NCI-H2029 treated with DMSO at 0.1 percent for 48 hours (cell line): ENCODE measurements at places on chromosomes 6 and 20.

DNA sequence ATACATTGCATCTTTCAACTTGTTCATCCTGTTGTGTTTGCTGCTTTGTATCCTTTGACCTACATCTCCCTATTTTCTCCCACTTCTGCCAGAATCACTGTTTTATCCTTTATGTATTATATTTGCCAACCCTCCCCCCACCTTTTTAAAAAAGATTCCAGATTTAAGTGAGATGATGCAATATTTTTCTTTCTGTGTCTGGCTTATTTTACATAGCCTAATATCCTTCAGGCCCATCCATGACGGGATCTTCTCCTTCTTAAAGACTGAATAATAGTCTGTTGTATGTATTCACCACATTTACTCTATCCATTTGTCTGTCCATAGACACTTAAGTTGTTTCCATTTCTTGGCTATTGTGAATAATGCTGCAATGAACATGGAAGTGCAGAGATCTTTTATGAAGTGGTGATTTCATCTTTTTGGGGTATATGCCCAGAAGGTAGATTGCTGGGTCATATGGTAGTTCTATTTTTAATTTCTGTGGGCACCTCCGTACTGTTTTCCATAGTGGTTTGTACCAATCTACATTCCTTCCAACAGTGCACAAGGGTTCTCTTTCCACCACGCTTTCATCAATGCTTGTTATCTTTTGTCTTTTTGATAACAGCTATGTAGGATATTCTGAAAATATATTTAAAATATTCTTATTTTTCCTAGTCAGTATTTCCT, 181.0 kb downstream of the CDKAL1 start:
- no peak for DNase-seq

DNA sequence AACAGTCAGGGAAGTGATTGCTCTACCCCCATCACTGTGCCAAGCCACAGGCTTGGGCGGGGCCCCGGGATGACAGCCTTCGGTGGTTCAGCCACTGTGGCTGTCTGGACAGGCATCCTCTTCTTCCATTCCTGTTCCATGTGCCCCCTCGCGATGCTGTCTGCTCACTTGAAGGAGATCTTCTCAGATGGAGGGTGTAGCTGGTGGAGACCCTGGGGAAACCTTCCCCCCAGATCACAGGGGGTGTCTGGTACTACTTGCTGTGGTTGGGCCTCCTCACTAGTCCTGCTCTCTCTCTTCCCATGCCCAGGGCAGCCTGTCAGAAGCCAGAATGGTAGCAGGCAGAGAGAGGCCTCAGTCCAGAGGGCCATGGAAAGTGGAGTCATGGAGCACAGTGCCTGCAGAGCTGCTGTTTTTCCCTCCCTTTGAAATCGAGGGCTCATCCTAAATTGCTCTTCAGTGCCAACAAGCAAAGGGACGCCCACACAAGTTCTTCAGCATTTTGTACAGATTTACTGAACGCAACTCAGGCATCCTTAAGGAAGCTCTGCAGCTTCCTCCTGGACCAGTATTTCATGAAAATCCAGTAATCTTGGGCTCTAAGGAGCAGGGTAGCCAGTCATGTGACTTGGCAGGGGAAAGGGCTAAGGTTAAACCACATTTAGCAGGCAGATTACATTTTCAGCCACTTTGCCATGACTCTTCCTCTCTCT, 326.6 kb downstream of the ZFAND3 start:
- DNase-seq, result no peak

DNA sequence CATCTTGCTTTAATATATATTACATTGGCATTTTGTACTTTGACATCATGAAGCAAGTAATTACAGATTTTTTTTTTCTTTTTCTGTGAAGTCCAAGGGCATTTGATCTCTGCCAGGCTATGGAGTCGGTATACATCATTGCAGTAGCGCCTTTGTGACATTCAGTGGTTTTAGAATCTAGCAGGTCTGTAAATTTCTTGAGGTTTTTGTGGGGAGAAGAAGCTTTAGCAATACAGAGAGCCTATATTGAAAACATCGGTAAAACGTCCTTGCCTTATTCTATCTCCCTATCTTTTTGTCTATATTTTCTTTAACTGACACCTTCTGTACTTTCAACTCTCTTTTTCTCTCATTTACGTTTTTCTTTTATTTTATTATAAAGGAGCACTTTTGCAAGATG, 47.2 kb downstream of the DUSP22 start:
- DNase-seq, result no peak

DNA sequence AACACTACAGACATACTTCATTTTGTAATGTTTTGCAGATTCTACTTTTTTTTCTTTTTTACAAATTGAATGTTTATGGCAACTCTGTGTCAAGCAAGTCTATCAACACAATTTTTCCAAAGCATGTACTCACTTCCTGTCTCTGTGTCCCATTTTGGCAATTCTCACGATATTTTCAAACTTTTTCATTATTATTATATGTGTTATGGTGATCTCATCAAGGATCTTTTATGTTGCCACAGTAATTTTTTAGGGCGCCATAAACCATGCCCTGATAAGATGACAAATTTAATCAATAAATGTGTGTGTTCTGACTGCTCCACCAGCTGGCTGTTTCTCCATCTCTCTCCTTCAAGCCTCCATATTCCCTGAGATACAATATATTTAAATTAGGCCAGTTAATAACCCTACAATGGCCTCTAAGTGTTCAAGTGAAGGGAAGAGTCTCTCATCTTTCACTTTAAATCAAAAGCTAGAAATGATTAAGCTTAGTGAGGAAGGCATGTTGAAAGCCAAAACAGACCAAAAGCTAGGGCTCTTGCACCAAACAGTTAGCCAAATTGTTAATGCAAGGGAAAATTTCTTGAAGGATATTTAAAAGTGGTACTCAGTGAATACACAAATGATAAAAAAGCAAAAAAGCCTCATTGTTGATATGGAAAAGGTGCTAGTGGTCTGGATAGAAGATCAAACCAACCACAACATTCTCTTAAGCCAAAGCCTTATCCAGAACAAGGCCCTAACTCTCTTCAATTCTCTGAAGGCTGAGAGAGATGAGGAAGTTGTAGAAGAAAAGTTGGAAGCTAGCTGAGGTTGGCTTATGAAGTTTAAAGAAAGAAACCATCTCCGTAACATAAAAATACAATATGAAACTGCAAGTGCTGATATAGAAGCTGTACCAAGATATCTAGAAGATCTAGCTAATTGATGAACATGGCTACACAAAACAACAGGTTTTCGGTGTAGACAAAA, 194.4 kb upstream of the TAB2 start:
- DNase-seq, result no peak

DNA sequence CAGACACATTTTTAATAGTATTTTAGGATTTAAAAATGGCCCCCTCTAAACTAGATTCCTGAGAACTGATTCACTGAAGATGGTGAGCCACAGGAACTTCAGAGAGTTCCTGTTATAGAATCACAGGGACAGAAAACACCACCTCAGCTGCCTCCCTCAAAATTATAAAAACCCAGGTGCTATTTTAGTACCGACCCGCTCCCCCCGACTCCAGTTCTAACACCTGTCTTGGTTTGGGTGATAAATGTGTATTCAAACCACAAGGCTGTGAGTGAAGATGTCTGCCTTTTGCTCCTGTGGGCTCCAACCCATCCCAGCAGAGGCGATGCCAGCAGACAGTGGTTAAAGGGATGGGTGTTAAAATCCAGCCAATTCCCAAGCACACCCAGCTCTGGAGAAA, 127.4 kb upstream of the LY86 start:
- DNase-seq, result no peak

DNA sequence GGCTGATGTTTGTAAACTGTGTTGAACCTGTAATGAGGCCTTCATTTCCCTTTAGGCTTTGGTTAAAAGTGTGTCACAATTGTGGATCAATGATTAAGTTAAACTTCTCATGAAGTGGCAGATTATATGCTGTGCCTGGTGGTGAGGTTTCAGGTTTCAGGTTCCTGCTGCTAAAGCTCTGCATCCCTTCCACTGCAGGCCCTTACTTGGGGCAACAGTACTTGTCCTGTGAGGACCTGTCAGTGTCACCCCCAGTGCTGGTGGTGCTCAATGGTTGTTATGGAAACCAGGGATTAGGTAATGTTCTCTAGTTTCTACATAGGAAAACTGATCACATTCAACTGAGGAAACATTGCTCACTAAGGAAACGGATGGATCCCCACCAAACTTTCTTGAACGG, 18.5 kb downstream of the RPP21 start:
- DNase-seq, result no peak

DNA sequence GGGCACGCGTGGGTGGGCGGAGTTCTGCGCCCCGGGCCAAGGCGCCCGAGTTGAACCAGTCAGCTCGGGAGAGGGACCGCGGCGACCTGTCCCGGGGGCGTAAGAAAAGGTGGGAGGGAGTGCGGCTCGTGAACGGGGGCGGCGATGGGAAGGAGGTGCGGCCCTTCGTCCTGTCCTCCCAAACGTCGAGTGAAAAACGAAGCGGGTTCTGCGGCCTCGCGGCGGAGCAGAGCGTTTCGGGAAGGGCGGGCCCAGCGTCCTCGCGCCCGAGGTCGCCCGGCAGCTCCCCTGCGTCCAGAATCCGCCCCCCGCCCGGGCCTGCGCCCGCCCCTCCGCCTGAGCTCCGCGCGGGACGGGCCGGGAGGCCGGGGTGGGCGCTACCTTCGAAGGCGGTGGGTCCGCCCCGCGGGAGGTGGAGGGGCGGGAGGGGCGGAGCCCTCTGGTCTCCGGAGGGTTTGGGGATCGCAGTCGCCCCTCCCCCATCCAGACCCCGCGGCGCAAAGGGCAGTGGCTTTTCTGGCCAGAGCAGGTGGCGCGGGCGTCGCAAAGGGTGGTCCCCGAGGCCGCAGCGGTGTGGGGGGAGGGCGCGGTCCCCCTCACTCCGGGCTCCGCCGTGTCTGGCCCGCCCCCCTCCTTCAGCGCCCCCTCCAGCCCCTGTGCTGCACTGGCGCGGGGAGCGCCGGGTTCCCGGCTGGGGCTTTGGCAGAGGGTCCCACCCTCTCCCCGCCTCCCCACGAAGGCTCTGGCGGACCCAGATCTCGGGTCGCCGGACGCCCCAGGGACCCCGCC, 838 bp downstream of the STMN3 start:
- no peak for DNase-seq

DNA sequence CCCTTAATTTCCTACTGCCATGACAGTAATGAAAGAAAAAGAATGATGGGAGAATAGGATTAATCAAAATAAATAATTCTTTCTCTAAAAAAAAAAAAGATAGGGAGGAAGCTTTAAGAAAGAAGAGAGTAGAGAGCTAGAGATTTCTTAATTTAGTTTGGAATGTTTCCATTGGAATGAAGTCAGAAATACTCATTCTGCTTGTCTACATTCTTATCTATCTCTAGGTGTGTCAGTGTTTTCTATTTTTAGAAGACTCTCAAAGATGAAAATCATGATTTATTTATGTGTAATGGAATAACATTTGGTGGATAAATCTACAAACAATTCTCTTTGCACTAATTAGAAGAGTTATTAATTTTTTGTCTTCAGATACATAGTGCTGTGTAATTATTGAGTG, 38.0 kb upstream of the HIVEP1 start:
- no peak for DNase-seq

GRCh38 chr20:33160681-33161080, 7.3 kb upstream of the BPIFA2 start:
- DNase-seq, result no peak

- DNase-seq, result no peak
These were observed 26.5 kb downstream of the THBS2 start for GRCh38 chr6:169227116-169227515.

DNA sequence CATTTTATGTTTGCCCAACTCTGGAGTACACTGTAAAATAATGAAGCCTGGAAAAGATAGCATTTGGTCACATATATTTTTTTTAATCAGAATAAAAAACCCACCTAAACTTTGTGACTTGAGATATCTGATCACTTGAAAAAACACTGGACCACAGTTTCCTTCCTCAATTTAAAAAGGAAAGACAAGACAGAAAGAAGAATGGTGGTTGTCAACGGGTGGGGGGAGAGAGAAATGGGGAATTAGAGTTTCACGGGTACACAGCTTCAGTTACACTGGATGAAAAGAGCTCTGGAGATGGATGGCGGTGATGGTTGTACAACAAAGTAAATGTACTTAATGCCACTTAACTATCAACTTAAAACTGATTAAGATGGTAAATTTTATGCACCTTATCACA, 14.7 kb upstream of the DST start:
- no peak for DNase-seq

DNA sequence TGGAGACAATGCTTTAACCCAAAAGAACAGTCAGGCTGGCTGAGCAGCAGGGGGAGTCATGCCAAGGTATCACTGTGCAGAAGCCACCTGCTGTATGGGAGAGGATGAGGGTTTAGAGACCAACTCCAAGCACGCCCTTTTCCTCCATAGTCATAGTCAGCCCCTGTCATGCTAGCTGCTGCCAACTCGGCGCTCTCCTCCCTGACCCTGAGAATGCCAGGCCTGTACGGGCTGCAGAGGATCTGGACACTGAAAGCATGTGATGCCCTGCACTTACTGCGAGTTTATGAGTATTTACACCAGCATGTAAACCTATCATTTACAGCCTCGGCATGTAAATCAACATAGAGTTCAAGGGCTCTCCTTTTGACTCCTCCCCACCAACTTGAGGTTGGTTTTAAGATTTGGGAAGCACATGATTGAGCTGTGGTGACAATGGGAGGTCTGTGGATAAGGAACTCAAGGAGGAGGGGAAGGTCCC, 11.7 kb upstream of the SCUBE3 start:
- no peak for DNase-seq

GRCh38 chr6:107556082-107556481, 66.2 kb downstream of the SOBP start:
- DNase-seq, result no peak

DNA sequence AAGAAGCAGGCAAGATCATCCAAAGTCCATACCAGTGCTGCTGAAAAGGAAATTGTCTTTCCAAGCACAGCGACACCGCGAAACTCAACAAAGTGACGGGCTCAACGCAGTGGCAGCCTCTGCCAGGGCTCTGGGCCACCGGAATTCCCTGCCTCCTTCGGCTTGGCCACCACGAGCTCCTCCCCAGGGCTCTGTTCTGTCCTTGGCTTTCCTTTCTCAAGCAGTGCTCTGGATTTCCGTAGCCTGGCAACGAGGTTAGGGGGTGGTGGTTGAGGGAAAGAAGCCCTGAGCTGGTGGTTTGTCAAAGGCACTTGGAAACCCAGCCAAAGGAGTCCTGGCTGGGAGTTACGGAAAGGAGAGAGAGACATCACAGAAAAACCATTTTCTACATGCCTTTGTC, 31.2 kb downstream of the PRR18 start:
- no peak for DNase-seq

- DNase-seq, result no peak
These were observed 704 bp upstream of the FAM210B start for GRCh38 chr20:56358070-56358469.

DNA sequence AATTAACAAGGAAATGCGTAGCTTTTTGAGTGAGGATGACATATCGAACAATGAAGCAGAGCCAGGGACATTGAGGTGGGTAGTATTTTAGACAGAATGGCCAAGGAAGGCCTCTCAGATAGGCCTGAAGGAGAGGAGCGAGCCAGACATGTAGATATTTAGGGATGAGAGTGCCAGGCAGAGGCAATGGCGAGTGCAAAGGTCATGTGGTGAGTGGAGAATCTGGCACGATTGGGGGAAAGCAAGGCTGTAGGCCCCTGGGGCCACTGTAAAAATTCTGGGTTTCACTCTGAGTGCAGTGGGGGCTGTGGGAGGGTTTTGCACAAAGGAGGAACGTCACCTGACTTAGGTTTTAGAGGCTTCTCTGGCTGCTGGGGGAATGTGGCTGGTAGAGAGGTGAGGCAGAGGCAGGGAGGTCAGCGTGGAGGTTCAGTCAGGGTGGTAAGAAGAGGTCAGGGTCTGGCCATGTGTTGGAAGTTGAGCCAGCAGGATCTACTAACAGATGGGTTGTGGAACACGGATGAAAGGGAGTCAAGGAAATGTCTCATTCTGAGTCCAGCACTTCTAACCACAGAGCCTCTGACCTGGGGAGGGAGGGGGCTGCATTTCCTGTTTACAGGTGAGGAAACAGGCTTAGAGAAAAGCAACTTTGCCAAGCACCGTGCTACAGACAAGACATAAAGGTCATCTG, 11.3 kb downstream of the SIRPA start:
- DNase-seq, result no peak
